Dermis lymphatic vessel endothelial cell (primary cell): ENCODE measurements at places on chromosomes 3 and 15. TPM values are rescaled to one million over a fixed set of nuclear protein-coding genes. Genes with fewer than 3 reads are reported as not detected.

The DPPA2 gene
- total RNA-seq, result not detected in 2 replicates

The DAZL gene
- total RNA-seq, result not detected in 2 replicates

The GREM1 gene
- total RNA-seq, result 0.09 and 2.1 TPM in 2 replicates

The VEPH1 gene
- 0.86 and 2.8 TPM in 2 replicates for total RNA-seq

The DPPA4 gene
- not detected in 2 replicates for total RNA-seq

The FBXW12 gene
- not detected in 2 replicates for total RNA-seq

The RASGRF1 gene
- total RNA-seq, result 0.98 and 2.9 TPM in 2 replicates
